ENCODE measurements at places on chromosomes 6 and 20.

GRCh38 chr20:55522296-55522815 is 483.0 kb downstream of the CBLN4 start:
- DNase-seq, result no peak

DNA sequence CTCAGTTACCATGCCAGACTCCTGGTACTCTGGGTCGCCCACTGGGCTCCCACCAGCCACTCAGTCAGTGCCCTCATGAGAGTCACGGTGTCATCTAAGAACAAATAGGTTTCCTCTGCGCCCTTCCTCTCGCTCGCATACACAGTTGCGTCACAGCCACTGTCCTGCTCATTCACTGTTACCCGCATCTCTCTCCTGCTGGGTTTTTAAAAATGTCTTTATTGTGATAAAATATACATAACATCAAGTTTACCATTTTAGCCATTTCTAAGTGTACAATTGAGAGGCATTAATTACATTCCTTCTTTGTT is 4.0 kb downstream of the TEAD3 start:
- DNase-seq, result no peak

DNA sequence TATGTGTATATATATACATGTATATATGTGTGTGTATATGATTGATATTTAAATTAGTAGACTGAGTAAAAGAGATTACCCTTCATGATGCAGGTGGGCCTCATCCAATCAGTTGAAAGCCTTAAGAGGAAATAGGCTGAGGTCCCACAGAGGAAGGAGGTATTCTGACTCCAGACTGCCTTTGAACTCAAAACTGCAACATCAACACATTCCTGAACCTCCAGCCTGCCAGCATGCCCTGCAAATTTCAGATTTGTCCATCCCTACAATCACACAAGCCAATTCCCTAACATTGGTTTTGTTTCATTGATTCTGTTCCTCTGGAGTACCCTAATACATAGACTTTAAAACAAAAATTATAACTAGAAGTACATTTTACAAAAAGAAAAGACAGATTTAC is 22.9 kb downstream of the SPINT4 start:
- DNase-seq, result no peak

- DNase-seq, result no peak
Measured at GRCh38 chr20:34928411-34928810, 27.2 kb downstream of the GSS start.

DNA sequence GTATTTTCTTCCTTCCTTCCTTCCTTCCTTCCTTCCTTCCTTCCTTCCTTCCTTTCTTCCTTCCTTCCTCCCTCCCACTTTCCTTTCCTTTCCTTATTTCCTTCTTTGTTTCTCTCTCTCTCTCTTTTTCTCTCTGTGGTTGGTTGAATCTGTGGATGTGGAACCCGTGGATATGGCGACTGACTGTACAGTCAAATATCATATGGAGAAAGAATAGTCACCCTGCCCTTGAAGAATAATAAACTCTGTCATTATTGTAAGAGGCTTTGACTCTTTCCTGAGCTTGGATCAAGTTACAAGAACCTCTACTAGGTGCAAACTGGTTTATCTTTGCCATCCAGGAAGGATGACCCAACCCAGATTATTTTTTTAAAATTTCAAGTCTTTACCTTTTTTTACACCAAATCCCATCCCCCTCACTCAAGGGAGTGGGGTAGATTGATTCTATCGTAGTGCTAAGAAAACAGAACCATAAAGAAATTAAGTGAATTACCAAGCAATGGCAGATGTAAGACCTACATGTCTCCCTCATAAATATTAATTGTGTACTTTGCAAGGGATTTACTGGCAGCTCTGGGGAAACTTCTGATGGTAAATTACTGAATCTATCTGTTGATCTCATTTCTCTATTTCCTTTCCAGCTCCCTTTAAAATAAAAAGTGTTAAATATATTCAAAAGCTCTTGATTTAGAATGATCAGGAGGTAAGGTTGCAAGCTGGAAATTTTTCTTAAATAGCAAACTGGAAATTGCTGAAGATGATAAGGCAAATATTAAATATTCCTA is 667.5 kb downstream of the UTRN start:
- no peak for DNase-seq
